OCI-LY7 (cell line): ENCODE measurements at places on chromosomes 2 and 18.

DNA sequence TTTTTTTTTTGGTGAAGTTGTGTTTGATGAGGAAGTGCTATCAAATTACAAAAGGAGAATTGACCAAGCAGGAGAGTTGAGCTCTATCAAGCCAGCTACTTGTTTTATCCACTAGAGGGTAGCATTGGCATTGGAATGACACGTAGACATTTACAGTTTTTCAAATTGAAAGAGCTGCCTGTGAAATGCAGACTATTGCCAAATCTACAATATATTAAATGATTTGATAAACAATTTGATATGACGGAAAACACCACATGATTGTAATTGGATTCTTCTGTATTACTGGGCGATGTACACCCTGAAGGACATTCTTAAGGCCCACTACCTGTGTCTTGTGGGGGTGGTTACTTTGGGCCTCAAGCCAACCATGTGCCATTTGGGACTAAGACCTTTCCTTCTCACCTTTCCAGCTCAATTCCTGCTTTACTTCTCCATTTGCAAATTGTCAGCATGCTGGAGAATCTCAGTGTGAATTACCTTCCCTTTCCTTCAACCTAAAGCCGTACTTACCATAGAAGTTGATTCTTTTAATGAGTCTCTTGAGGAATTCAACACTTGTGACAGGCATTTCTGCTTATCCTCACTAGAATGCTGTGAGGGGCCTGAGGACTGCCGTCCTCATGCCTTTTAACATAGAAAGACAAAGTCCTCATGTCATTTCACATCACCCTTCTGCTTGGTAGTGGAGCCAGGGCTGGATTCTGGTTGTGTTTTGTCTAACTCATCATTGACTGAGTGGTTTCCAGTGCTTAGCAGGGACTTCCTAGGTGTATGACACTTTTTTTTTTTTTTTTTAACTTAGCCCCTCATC is 134.8 kb upstream of the THUMPD2 start:
- DNase-seq: peak; percentile 85

- DNase-seq: no peak
These were observed 133.9 kb downstream of the TNS1 start for GRCh38 chr2:217868911-217869334.

GRCh38 chr2:188291617-188292347 is at the start of gene GULP1:
TSS of gene GULP1 (plus strand) at chr2:188291874. CDS start at chr2:188477703, 185,829 bp downstream.
- no peak for DNase-seq

GRCh38 chr2:44680983-44681531 is 260.4 kb upstream of the SIX3 start:
- DNase-seq: no peak

DNA sequence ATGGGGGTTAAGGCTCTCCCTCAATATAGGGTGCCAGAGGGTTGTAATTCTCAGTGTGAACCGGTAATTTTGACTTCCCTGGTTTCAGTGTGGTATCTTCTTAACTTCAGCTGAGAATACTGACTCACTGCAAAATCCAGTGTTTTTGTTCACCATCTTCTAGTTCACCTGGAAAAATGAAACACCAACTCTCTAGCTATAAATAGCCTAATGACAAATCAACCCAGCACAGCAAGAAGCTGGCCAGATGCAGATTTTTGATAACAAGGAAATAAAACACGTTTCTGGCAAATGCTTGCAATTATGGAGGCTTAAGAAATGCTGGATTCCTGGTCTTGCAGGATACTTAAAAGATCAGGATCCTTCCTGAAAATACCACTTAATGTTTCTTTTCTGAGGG is 192.3 kb downstream of the CLIP4 start:
- no peak for DNase-seq

GRCh38 chr2:205051417-205051816 is 506.1 kb downstream of the PARD3B start:
- DNase-seq: no peak

- DNase-seq: peak; percentile 95
These were observed 32.3 kb downstream of the EML6 start for GRCh38 chr2:54755641-54756326.

GRCh38 chr18:9802175-9803062 is 83.4 kb upstream of the TXNDC2 start:
- no peak for DNase-seq

- DNase-seq: no peak
These were observed 74.0 kb downstream of the CERS6 start for GRCh38 chr2:168529900-168530561.

GRCh38 chr2:60794271-60794863 is 38.3 kb downstream of the PAPOLG start:
- DNase-seq: peak; percentile 64

DNA sequence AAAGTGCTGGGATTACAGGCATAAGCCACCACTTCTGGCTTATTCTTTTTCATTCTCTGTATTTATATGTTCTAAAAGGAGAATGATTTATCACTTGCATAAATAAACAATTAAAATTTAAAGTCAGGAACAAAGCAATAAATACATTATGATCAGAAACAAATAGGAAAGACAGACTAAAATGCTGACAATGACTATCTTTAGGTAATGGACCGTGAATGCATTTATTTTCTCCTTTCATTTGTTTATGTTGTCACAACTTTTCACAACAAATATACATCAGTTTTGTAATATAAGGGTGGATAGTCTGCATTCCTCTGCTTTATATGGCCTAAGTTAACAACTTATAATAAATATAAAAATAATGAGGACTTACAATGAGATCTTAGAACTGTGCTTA is 199.2 kb upstream of the EPHA4 start:
- DNase-seq: no peak

DNA sequence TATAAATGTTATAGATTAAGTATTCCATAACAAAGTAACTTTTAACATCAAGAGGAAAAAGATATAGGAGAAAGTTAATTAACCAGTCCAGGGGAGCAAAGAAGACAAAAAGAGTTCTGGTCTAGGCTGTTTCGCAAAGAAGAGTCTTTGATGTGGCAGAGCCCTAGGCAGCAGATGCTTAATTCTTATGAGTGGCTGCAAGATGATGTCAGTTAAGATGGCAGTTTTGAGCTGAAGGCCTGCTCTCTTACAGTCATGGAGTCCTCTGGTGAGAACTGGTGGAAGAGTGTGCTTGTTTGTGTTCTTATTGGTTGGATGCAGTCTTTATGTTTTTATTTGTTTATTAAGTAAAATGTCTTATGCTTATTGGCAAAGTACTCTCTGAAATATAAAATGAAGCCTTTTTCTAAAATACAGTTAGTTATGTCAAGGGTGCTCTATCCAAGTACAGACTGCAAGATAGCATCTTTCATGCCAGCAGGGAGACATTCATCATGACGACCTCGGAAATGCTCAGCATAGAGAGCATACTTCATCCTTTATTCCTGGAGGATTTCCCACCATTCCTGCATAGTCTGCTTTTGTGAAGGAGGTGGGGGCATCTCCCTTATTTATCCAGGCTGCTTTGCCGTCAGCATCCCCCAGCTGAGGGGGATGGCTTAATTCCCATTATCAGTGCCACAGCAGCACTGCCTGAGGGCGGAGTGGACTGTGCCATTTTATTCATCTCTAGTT is 38.9 kb upstream of the SERPINE2 start:
- DNase-seq: no peak

GRCh38 chr2:30670453-30670852 is 136.8 kb downstream of the CAPN13 start:
- DNase-seq: peak; percentile 33

DNA sequence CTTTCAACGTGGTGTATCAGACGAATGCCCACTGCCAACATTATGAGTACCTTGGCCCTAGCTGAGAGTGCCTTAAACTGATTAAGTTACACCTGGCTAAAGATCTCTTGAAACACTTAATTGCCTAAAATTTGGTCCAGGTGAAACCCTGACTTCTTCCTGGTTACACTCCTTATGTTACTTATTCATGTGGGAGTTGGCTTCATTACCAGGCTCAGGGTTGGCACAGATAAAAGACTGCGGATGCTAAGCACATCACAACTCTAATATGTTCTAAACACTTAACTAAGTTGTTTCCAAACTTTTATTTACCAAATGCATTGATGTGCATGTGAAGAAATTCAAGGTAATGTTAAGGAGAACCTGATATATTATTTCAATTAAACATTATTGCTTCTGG is 298.9 kb downstream of the TCF4 start:
- DNase-seq: no peak

GRCh38 chr2:111534910-111535352 is 349.1 kb downstream of the ANAPC1 start:
- DNase-seq: no peak

DNA sequence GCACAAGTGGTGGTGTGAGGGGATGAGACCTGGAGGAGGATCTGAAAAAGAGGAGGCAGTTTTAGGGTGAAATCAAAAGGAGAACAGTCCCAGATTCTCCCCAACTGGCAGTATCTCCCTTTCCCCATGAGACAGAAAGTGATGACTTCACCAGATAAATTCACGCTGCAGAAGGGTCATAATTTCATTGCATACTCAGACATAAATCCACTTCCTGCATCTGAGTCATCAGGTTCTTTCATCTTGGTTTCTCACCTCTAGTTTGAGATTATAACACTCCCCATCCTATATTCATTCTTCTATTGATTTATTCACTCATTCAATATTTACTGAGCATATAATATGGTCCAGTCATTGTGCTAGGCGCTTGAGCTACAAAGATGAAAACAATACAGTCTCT is 64.7 kb downstream of the CCDC148 start:
- DNase-seq: no peak

DNA sequence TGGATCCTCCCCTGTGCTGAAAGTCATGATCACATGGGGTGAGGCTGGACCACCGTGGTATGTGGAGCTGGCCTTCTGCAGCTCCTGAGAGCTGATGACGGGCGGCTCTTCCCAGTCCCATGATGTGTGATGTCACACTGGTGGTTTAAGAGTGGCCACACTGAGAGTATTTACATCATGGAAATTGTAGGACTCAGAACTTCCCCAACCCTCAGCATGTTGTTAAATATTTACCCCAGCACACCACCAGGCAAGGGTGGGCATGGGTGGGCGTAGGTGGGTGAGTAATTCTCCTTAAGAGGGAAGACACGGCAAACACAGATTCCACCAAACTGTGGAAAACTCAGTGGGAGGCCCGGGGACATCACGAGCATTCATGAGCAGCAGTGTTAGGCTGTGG is 106.8 kb downstream of the ALPK2 start:
- DNase-seq: no peak

GRCh38 chr2:9618410-9618809 is 12.4 kb downstream of the YWHAQ start:
- no peak for DNase-seq
